ENCODE measurements at places on chromosomes 3 and 15.

- DNase-seq = peak; percentile 30
These were observed 727 bp downstream of the RAP2B start for GRCh38 chr3:153162513-153163392.

GRCh38 chr3:122679882-122680474 is 661 bp upstream of the PARP14 start:
- DNase-seq = no peak

GRCh38 chr15:46872981-46873330 is 844.3 kb upstream of the SEMA6D start:
- no peak for DNase-seq

GRCh38 chr3:122392868-122393844 is 9.2 kb downstream of the FAM162A start:
- no peak for DNase-seq

DNA sequence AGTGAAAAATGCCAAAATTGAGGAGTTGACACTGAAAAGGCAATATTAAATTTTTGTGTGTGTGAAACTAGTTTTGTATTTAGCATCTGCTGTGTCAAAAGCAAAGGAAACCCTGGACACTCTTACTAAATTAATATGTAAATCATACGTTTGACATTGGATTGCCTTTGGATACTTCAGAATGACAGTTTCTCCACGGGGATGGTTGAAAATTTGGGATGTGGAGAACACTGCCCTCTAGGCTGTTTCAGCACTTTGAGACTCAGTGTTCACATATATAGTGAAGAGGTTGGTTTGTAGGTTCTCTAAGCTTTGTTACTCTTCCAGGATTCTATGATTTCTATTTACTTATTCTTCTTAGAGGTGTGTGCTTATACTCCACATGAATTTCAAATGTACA is 3.0 kb downstream of the ROBO2 start:
- no peak for DNase-seq

GRCh38 chr15:29699791-29700190 is 122.5 kb downstream of the TJP1 start:
- DNase-seq = no peak

DNA sequence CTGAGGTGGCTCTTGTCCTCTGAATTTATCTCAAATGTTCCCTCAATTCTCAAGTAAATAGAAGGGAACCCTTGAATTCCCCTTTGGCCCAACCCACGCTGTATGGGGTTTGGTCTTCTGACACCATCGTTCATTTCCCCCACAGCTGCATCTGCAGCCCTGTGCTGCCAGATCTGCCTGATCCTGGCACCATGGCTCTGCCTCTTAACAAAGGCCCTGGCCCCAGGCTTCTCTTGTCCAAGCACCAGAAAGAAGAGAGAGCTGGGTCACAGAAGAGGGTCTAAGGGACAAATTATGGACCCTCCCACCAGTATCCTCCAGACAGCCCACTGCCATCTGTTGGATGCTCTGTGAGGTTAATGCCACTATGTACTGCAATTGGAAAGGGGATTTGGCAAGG is 1.8 kb downstream of the MAP1A start:
- no peak for DNase-seq

DNA sequence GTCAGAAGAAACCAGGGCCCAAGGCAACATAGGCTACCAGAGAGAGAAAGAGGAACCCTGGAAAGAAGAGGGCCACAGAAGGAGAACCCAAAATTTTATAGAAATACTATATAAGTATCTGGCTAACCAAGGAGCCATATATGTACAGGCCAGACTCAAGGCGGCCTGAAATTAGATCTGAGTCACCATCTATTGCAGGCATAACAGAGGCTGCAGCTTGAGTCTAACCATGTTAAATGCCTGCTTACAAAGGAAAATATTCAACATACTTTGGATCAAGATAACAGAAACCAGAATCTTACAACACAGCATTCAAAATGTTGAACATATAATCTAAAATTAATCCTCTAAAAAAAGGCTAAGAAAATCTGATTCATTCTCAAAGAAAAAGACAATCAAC is 23.1 kb downstream of the IGSF11 start:
- DNase-seq = no peak

- DNase-seq = no peak
These were observed 44.8 kb upstream of the MAP3K13 start for GRCh38 chr3:185318141-185318540.

- DNase-seq = no peak
These were observed 62.2 kb upstream of the RGMA start for GRCh38 chr15:93150910-93151881.

- DNase-seq = no peak
These were observed 782.9 kb upstream of the GOLIM4 start for GRCh38 chr3:168878655-168879054.

- no peak for DNase-seq
These were observed 173.6 kb upstream of the PROK2 start for GRCh38 chr3:71958533-71958932.

GRCh38 chr3:63278171-63279004 is at the start of gene SYNPR:
SYNPR (plus strand) TSS chr3:63278308.
- no peak for DNase-seq

DNA sequence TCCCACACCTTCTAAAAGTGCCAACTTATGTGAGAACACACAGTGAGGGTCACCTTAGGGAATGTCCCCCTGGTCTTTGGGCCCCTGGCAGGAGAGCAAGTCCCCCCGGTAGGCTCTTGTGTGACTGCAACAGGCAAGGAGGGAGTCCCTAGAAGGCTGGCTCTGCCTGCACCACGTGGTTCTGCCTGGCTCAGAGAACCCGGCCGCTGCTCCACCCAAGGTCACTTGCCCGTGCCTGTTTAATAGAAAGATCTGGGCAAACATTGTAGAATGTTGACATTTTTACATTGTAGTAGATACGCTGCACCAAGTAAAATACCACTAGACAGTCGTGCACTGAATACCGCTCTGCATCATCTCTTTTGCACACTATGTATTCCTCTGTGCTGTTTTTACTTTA is 21.9 kb downstream of the GABRA5 start:
- DNase-seq = no peak

DNA sequence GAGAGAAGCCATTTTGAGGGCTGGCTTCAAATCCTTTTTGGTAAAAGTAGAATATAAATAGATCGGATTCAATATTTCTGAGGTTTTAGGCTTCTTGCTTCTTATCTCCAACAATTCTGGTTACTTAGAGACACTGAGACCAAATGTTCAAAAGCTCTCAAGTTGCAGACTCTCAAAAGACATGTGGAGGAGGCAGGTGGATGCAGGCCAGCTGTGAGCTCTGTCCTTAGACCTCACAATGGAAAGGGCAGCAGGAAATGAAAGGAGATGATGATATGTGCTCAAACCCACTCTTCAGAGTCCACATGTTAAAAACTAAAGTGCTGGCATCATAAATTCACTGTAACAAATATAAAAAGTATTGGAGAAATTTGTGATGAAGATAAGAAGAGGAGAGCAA is 424.9 kb upstream of the ALCAM start:
- DNase-seq = no peak

DNA sequence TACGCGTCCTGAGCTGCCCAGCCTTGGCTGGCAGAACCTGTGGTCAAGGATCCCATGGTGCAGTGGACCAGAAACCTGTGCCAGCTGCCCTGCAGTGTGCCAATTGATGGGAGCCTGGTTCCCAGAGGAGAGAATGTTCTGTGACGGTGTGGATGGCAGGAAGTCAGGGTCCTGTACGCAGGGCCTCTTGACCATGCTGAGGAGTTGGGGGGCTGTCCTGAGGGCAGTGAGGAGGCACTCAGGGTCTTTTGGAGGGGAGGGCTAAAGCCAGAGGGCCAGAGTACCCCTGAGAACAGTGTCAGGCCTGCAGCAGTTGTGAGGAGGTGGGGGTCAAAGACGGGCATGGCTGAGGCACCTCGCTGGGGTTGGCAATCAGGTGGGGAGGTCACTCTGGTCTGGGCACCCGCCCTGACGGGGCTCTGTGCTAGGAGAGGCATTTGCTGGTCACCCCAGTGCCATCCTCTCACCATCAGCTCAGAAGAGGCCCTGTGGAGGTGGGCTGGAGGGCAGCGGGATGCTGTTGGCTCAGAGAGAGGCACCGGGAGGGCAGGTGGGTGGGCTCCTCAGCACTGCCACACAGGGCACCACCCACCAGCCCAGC is 61.0 kb downstream of the SCN5A start:
- DNase-seq = no peak

DNA sequence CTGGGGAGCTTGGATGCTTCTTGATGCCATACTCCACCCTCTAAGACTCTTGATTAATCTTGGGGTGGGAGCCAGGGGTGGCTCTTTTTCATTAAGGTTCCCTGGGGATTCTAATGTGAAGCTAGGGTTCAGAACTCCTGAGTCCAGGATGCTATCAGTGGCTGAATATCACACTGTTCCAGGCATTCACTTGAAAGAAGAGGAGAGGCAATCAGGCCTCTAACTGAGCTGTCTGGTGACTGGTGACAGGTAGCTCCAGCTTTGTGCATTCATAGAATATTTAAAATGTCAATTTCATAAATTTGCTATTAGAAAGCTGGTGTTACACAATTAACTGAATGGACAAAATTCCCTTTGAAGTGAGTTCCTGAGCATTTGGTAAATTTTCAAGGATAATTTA is 139.0 kb downstream of the CHDH start:
- no peak for DNase-seq

GRCh38 chr3:172687501-172687900 is 23.4 kb downstream of the NCEH1 start:
- no peak for DNase-seq

DNA sequence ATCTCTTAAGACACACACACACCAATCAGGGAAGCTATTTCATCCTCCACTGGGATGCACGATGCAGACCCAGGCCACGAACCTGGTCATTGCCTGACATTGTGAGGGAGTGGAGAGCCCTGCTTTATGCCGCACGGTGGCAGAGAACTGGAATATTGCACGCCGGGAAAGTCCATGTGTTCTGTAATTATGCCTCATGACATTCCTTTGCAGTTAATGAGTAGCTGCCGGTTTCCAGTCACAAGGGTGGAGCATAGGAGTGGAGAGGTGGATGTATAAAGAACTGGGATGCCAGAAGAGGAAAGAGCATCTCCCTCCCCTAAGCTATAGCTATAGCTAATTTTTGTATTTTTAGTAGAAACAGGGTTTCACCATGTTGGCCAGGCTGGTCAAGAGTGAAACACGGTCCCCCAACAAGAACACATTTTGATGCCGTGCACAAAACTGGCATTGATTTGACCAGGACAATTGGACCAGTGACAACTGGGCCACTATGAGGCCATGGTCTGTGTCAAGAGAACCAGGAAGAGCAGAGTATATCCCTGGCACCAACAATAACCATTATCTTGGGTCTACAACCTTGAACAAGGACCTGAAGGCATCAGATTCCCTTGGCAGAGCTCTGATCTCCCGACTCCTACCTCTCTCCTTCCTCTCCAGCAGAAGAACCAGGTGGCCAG is 51.4 kb downstream of the SH3BP5 start:
- DNase-seq = no peak

DNA sequence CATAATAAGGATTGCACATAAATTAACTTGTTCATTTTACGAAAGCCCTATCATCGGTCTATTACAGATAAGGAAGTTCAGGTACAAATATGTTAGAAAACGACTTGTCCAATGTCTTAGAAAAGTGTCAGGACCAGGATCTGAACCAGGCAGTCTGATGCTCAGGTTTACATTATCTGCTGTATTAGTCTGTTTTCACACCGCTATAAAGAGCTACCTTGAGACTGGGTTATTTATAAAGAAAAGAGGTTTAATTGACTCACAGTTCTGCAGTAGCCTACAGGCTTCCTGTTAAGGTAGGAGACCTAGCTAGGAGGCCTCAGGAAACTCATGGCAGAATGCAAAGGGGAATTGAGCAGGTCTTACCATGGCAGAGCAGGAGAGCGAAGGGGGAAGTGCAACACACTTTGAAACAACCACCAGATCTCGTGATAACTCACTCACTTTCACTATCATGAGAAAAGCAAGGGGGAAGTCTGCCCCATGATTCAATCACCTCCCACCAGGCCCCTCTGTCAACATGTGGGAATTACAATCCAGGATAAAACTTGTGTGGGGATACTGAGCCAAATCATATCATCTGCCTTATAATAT is 45.8 kb upstream of the GOLIM4 start:
- no peak for DNase-seq

- no peak for DNase-seq
These were observed 13.1 kb upstream of the ANP32A start for GRCh38 chr15:68833700-68834331.

- no peak for DNase-seq
These were observed 183.6 kb downstream of the XXYLT1 start for GRCh38 chr3:195087328-195087727.

DNA sequence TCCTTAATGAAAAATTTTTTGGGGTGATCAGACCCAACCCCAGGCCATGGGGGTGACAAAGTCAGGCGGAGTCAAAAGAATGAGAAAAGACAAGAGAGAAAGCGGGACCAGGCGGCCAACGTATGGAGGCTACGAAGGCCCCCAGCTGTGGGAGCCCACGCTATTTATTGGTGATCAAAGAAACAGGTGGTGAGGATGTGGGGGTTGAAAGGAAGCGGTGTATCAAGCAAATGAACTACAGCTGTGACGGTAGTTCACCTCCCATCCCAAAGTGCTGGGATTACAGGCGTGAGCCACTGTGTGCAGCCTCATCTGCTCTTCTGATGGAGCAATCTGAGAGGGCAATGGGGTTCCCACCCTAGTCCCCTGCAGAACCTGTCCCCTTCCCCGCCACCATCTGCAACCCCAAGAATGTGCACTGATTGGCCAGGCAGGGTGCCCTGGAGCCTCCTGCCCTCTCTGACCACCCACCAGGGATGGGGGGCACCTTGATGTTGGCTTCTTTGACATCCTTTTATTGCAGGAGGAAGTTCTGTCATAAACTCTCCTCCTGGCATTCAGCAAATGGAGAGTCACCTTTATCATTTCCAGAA is 1.1 kb upstream of the CHRNA3 start:
- no peak for DNase-seq

DNA sequence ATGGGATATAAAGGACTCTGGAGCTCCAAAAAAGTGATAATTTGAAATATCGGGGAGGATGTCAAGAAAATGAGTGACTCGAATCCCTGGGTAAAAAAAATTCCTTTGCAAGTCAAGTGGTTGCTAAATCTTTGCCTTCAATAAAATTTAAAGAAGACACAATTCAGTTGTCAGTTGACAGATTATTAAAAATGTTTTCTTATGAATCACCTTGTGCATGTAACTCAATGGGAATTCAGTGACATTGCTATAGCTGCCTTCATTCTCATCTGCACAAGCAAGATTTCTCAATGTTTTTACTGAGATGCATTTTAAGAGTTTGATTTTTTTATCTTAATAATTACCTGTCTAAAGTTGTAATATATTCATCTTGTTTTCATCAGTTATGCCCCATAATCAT is 264.0 kb upstream of the IL12A start:
- DNase-seq = no peak

DNA sequence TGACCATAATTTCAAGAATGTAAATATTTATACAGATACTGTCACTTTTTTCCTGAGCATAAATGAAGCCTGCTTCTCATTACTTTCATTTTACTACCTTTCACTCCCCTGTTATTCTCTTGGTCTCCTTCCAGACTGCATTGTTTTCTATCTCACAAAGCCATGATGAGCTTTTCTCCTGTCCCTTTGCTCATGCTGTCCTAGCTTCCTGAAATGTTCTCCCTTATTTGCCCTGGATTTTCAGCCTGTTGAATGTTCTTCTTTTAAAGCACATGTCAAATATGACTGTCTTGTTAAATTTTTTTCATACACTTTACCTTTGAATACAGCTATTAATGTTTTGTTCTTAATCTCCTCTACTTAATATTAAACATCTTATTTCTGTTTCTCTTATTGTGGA is 31.7 kb downstream of the ATP11B start:
- DNase-seq = no peak
